ENCODE measurements at places on chromosomes 7 and 10.

- no peak for DNase-seq
These were observed 121.9 kb upstream of the RAB18 start for GRCh38 chr10:27382176-27382575.

DNA sequence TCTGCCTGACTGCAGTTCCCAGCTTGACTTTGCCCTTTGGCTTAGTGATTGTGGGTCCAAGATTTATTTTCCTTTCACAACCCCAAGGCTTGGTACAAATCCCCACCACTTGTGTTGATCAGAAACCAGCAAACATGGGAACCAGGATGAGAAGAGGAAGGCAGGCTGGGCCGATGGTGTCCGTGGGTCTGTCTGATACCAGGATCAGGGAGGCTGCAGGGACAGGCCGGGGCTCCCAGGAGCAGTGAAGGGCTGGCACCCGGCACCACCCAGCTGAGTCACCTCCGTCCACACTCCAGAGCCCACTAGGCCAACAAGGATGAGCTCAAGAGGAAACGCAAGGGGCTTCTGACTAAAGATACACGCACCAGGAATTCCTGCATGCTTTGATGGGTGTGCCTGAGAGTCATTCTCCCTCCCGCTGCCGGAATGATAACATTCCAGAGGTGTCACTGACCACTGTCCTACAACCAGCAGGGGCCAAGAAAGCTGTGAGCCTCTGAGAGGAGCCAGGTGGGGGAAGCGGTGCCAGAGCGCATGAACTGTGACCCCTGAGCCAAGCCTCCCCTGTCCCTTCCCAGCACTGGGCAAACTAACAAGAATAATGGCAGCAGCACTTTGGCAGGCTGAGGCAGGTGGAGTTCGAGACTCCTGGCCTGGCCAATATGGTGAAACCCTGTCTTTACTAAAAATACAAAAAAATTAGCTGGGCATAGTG, 29.2 kb upstream of the PROSER2 start:
- peak; percentile 100 for DNase-seq

- DNase-seq = peak; percentile 51
These were observed 2.0 kb downstream of the COPS6 start for GRCh38 chr7:100090527-100091410.

DNA sequence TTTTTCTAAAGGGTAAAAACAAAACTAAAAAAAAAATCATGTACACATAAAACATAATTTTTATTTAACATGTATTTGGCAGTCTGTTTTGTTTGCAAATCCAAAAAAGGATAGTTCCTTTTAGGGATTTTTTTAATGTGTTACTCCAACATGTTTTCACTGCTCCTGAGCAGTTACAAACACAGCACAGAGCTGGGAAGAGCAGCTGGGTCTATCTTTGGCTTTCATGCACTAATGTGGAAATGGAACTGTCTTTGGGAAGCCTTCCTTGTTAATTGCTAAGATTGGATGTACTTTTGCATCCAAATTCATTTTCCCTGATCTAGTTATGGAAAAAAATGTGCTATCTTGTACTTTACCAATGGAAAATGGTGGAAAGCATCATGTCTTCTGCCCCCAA, 1035.1 kb downstream of the CNTNAP2 start:
- no peak for DNase-seq

GRCh38 chr7:102320601-102321350, 34.1 kb downstream of the SH2B2 start:
- DNase-seq = no peak

- no peak for DNase-seq
These were observed 136.2 kb downstream of the LHPP start for GRCh38 chr10:124597846-124598165.

- no peak for DNase-seq
These were observed 765 bp downstream of the CELF2 start for GRCh38 chr10:11018432-11018841.

DNA sequence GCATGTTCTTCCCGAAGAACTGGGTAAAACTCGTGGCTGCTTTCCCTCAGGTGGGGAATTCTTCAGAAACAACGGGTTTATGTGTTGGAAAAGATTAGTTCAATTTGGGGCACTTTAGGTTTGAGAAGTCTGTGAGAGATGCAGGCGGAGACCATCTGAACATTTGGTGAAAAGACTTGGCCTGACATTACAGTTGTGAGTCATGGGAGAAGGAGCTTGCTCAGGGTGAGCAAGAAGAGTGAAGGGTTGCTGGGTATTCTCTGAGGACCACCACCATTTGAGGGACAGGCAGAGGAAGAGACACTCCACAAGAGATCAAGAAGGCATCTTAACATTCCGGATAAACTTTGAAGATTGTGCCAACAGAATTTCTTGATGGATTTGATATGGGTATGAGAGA, 88.6 kb downstream of the PODXL start:
- no peak for DNase-seq

DNA sequence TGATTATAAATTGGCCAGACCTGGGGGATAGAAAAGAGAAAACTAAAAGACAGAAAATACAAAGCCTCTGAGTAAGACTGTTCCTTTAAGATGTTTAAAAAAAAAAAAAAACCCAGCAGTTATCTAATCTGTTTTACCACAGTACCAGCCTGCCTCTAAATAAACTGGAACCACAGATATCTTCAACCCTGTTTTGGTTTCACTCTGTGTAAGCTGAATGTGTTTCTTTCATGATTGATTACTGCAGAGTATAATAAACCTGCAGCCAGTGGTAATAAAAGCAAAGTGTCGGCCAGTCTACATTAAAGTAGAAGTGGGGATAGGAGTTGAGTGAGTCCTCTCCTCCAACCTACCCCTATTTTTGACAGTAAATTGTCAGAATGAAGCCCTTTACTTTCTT, 40.6 kb downstream of the MGAM2 start:
- no peak for DNase-seq

- no peak for DNase-seq
These were observed 57.1 kb upstream of the BAMBI start for GRCh38 chr10:28620251-28620650.

DNA sequence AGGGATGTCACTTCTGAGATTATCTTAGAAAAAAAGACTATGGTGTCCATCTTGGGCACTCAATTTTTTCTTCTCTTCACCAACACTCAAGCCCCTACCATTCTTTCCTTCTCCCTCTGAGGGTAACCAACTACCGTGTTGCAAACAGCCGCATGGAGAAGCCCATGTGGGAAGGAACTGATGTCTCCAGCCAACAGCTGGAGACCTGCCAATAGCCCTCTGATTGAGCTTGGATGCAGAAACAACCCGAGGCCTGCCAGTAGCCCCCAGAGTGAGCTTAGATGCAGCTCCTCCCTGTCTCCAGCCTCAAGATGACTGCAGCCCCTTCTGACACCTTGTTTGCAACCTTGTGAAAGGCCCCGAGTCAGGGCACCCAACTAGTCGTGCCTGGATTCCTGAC, 36.4 kb upstream of the CHCHD3 start:
- DNase-seq = no peak

All from ELR (cell line).